ENCODE measurements at places on chromosomes 3 and 15.

DNA sequence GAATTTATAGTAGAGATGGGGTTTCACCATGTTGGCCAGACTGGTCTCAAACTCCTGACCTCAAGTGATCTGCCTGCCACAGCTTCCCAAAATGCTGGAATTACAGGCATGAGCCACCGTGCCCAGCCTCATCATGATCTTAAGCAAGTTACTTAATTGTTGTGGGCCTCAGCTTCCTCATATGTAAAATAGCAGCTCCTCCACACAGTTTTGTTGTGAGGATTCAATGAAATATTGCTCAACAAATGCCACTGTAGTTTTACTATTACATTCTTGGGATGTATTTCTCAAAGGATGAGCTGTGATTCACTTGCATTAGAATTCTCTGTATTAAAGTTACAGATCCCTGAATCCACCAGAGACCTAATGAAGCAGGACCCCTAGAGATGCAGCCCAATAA, 168.8 kb downstream of the ADAMTS9 start:
- H3K36me3 ChIP-seq: no peaks in the 10 kb centered on the region
- peaks cover 5% of the 10 kb centered on the region for H3K27me3 ChIP-seq
- H3K4me3 ChIP-seq: no peak overlapping the region
- DNase-seq: no peak
- no peak overlapping the region for H3K27ac ChIP-seq

DNA sequence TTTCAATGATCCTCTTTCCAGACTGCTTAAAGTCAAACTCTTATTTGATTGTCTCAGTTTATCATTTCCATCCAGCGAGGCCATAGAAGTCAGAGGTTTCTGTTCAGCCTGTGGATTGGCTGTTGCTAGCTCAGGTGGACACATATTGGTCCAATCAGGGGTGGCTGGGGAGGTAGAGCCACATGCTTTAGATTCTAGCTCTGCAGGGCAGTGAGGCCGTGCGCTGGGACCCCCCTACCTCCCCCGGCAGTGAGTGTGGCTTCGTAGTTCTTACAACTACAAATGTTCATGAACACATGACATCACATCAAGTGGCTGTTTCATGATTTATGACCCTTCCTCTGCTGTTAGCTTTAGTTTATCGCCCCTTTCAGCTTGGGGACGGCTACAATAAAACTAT, 18.0 kb downstream of the APOD start:
- peaks cover 8% of the 10 kb centered on the region for H3K4me1 ChIP-seq
- H3K27ac ChIP-seq: peak overlapping the region; percentile 48
- no peak overlapping the region for H3K4me3 ChIP-seq
- no peaks in the 10 kb centered on the region for H3K27me3 ChIP-seq
- H3K36me3 ChIP-seq: no peaks in the 10 kb centered on the region

DNA sequence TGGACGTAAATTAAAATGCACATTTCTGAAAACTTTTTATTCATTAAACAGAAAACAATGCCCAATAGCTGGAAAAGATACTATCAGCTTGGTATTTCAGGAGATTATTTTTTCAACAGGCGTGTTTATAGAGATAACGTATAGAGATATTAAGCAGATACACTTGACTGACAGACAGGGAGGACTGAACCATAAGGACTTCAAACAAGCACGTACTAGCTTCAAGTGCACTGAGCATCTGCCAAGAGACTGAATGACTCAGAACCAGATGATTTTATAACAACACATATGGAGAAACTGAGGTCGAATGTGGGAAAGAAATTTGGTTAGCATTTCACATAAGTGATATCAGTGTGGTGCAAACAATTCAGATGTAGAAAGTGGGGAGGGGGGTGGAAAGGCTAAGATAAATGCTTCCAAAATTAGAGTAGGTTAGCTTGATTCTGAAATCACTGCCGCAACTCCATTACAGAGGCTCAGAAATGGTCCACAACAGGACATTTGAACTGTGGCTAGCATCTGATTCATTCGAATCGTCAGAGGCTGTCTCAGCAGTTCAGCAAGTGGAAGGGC, 103.5 kb downstream of the SEMA6D start:
- no peak for DNase-seq
- H3K27ac ChIP-seq: no peak overlapping the region
- no peak overlapping the region for H3K4me3 ChIP-seq
- H3K27me3 ChIP-seq: peaks cover 2% of the 10 kb centered on the region
- H3K36me3 ChIP-seq: no peaks in the 10 kb centered on the region

GRCh38 chr3:194095464-194095863, 40.5 kb upstream of the HES1 start:
- peaks cover 4% of the 10 kb centered on the region for H3K27me3 ChIP-seq
- no peaks in the 10 kb centered on the region for H3K4me1 ChIP-seq
- H3K27ac ChIP-seq: no peak overlapping the region
- H3K4me3 ChIP-seq: no peak overlapping the region
- no peaks in the 10 kb centered on the region for H3K36me3 ChIP-seq

DNA sequence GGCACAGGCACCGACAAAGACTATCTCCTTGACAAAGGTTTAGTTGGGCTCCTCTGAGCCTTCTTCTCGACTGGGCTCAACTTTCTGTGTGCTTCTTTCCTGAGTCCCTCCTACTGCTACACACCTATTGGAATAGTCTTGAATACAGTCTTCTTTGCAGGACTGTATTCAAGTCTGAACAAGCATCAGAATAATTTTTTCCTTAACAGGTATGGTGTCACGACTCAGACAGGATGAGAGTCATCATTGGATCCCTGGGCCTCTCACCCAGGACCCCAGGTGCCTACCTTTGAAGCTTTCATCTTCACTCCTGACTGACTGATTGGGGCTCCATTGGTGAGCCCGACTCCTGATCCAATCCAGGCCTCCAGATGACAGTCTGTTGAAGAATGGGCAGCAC, 66.3 kb downstream of the CRYGS start:
- H3K27me3 ChIP-seq: peaks cover 3% of the 10 kb centered on the region
- H3K4me1 ChIP-seq: peaks cover 11% of the 10 kb centered on the region
- no peaks in the 10 kb centered on the region for H3K36me3 ChIP-seq

- peaks cover 60% of the 10 kb centered on the region for H3K36me3 ChIP-seq
- H3K27ac ChIP-seq: no peak overlapping the region
- peaks cover 2% of the 10 kb centered on the region for H3K4me1 ChIP-seq
Observed at GRCh38 chr3:171160325-171160724, 133.8 kb upstream of the SLC2A2 start.

DNA sequence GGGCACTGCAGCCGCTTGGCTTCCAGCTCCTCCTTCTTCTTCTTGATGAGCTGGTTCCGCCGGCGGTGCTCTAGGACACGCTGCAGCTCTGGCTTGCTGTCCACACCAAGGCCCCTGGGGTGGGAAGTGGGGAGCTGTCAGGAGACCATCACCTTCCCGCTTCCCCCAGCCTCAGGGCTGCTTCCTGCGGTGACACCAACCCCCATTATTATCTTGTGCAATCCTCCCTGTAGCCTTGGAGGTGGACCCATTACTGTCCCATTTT, 10.0 kb downstream of the FAM107A start:
- H3K27ac ChIP-seq: no peak overlapping the region
- no peaks in the 10 kb centered on the region for H3K27me3 ChIP-seq
- H3K36me3 ChIP-seq: no peaks in the 10 kb centered on the region
- peaks cover 9% of the 10 kb centered on the region for H3K4me1 ChIP-seq
- DNase-seq: no peak

GRCh38 chr3:113287803-113288648, 76.7 kb downstream of the BOC start:
- no peak overlapping the region for H3K27ac ChIP-seq
- H3K36me3 ChIP-seq: no peaks in the 10 kb centered on the region
- peak; percentile 46 for DNase-seq
- H3K4me1 ChIP-seq: no peaks in the 10 kb centered on the region
- H3K4me3 ChIP-seq: no peak overlapping the region

DNA sequence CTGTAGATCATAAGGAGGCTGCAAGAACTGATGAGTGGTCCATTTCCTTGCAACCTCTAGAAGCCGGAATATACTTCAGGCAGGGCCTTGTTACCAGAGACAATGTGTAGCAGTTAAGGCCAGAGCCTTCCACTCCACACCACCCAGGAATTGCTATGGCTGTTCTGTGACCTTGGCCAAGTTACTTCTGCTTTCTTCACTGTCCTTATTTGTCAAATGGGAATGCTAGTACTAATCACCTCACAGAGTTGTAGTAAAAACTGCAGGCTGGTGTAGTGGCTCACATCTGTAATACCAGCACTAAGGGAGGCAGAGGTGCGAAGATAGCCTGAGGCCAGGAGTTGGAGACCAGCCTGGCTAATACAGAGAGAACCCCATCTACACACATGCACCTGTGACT, 28.7 kb upstream of the RPN1 start:
- H3K4me3 ChIP-seq: peak overlapping the region; percentile 94
- H3K27me3 ChIP-seq: peaks cover 16% of the 10 kb centered on the region
- peaks cover 41% of the 10 kb centered on the region for H3K4me1 ChIP-seq
- H3K27ac ChIP-seq: no peak overlapping the region
- no peak for DNase-seq
